ENCODE measurements at places on chromosomes 7 and 10.

DNA sequence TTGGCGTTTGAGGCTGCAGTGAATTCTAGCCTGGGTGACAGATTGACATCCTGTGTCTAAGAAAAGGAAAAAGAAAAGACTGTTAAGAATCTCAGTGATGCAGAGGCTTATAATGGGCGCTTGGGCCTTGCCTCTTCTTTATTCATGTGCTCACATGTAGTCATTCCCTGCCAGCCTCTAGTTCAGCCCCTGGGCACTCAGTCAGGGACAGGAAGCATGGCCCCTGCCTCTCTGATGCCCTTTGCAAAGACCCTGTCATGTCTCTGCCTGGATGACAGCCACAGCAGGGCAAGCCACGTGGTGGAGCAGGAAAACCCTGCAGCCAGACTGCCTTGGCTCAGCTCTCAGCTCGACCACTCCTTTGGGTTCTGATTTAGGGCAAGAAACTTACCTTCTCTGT, 368.9 kb downstream of the RPS24 start:
- no peak for DNase-seq

DNA sequence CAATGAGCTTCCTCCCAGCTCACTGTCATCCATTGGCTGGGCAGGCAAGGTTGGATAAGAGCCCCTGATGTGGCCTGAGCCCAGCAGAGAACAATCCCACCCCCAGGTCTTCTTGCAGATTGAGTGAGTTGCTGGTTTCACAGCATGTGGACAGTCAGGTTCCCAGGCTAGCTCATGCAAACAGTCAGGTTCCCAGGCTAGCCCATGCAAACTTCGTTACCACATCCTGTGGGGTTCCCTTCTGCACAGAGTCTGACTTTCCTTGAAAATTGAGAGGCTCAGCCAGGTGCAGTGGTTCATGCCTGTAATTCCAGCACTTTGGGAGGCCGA, 67.1 kb downstream of the TMEM130 start:
- DNase-seq: no peak

GRCh38 chr7:44772440-44772839, 23.8 kb downstream of the ZMIZ2 start:
- DNase-seq: no peak

DNA sequence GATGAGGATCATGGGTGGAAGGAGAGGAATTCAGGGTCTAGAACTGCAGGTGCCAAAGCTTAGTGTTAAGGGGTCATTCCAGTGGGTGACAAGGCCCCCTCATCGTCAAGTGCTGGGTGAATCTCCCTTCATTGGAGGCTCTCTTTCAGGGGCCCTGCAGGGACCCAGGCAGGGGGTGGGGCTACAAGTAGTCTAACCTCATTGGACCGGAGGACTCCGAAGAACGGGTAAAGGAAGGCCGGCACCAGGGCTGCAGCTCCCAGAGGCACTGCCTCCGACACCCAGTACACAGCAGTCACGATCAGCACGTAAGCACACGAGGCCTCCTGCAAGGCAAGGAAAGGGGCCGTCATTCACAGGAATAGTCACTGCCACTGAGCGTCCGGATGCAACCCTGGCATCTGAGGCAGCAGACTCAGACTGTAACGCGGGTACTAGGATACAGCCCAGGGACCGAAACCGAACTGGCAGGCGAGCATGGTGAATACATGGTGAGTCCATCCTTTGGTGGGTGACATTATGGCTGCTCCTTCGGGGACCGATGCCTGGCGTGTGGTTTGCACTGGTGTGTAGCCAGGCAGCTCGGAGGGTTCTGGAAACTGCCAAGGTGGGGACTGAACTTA, 6.7 kb downstream of the SLC13A4 start:
- no peak for DNase-seq

DNA sequence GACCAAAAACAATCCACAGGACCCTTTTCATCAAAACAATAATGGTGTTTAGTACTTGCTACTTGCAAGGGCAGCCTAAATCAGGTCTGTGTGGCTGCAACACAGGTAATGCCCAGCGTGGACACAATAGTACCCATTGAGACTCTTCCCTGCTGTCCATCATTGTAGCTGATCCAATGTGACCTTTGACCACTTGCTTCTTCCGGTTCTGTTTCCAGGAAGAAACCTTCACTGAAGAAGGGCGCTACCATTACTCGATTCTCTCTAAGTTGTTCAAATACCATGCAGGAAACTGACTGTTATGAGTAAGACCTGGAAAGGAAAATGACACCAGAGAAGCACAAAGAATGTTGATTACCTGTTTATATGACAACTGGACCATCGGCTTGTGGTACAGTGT, 1077.3 kb downstream of the KCNMA1 start:
- no peak for DNase-seq

Measured in left lung (tissue), 14 donors.